ENCODE measurements at places on chromosomes 6 and 20.

DNA sequence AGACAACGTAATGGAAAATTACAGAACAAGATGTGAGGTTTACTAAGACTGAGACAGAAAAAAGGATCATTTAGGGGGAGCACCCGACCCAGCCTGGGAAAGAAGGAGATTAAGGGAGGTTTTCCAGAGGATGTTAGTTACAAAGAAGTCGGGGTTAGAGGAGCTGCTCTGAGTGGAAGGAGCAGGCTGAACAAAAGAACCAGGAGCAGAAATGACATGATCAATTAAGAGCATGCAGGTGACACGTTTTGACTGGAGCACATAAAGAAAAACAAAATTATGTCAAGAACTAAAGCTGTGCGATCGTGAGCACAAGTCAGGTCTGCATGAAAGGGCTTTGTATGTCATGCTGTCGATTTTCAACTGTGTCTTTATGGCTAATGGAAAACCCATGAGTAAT is 417.3 kb upstream of the MARCKS start:
- no peak for DNase-seq

GRCh38 chr20:9078826-9079731 is 10.2 kb downstream of the PLCB4 start:
- no peak for DNase-seq

GRCh38 chr6:89002523-89002922 is 39.1 kb upstream of the RNGTT start:
- DNase-seq, result no peak

DNA sequence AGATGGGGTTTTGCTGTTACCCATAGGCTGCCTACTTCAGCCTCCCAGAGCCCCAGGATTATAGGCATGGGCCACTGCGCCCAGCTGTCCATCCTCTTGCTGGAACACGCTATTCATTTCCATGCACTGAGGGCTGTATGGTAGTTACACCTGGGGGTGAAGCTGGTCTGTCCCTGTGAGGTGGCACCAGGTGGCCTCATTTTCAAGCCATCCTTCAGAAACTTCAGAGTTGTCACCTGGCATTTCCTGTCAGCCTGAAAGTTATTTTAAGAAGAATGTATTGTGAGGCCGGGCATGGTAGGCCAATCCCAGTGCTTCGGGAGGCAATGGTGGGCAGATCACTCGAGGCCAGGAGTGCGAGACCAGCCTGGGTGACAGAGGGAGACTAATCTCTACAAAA is 147.6 kb downstream of the DTNBP1 start:
- no peak for DNase-seq

DNA sequence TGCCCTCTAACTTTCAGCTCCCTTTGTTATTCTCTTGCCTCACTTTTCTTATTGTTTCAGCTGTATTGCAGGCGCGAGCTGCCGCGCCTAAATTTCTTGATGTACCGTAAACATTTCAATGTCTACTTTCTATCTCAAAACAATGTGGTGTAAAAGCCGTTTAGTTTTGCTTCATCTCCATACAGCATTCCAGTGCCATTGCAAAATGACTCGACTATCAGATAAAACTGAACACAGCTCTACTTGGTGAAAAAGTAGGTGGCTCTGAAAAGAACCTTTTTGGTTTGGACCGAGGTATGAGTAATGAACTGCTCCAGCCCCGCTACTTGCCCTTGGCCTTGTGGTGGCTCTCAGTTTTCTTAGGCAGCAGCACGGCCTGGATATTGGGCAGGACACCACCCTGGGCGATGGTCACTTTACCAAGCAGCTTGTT is 74.6 kb downstream of the OR2B2 start:
- no peak for DNase-seq

- DNase-seq, result no peak
Observed at GRCh38 chr20:19027971-19028370, 184.5 kb upstream of the SLC24A3 start.

DNA sequence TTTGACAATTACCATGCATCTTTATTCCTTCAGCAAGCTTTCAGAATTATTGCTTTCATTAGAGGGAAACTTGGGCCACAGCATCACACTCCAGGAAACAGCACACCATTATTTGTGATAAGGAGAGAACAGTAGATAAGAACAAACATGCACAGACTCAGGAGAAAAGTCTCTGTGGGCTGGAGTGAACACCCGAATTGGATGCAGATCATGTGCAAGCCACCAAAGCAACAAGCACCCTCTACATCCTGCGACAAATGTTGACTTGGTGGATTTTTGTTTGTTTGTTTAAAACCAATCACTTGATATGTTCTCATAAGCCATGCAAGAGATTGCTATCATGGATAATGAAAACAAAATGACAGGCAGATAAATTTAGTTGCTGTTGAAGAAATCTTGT is 67.7 kb upstream of the ZFP64 start:
- peak; percentile 35 for DNase-seq

DNA sequence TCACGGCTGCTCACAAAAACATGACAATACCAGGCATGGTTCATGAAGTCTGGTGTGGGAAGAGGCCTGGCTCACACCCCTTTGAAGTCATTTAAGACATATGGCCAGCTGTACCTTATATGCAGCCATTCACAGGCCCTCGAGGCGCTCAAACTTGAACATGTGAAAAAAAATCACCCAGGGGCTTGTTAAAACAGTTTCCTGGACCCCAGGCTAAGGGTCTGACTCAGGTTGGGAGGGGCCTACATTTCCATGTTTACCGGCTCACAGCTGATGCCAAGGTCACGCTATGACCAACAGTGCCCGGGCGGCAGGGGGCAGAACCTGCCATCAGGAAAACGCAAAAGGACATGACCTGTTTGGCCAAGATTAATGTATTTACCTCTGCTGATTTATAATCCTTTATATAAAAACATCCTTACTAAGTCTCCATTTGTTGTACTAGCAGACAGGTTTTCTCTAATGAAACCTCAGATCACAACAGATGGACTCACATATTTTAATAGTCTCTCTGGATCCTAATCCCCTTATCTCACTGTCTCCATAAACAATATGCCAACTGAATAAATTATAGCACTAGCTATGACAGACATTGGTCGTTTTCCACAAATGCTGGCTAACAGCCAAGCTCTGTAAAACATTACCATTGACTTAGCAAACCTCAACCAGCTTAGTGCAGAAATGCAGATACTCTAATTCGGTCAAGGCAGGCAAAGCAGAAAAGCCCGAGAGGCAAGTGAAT is 19.9 kb downstream of the EZR start:
- DNase-seq, result peak; percentile 27

DNA sequence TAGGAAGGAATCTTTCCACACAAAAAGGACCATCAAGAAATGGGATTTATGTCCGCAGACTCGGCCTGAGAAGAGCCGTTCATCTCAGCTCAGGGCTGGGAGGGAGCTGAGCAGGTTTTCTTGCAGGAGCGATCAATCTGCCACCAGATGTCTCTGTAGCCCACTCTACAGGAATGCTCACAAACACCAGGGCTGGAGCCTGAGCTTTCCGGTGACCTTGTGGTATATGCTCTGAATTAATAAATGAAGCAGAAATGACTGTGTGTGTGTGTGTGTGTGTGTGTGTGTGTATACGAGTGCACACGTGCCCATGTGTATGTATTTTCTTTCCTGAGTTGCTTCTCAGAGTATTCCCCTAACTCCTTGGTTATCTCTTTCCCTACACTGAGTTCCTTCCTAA is 12.0 kb downstream of the CD83 start:
- peak; percentile 74 for DNase-seq

GRCh38 chr6:47130086-47130485 is 88.0 kb upstream of the ADGRF1 start:
- DNase-seq, result no peak

- DNase-seq, result peak; percentile 72
Observed at GRCh38 chr6:57303931-57304681, 13.3 kb upstream of the PRIM2 start.

DNA sequence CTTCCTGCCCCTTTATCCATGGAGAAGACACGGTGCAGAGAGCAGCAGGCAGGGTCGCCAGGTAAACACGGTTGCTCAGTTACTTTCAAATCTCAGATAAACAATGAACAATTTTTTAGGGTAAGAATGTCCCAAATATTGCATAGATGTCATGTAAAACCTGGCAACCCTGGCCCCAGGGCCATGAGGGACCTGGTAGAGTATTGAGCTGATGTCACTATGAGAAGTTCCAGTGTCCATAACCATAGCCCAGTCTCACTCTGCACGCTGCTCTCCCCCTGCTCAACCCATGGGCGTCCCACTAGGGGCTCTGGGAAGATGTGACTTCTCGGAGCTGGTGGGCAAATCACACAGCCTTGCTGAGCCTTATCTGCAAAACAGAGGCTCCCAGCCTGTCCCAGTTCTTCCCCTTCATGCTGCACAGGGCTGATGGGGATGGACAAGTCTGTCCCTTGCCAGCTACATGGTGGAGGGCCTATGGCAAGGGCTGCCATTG is 71.3 kb upstream of the TOP1 start:
- no peak for DNase-seq

- DNase-seq, result no peak
Observed at GRCh38 chr20:54556406-54556805, 81.0 kb downstream of the DOK5 start.

- DNase-seq, result no peak
Observed at GRCh38 chr6:26142026-26142425, 54.8 kb downstream of the HFE start.

GRCh38 chr6:14210077-14210476 is 92.5 kb downstream of the CD83 start:
- DNase-seq, result peak; percentile 41

DNA sequence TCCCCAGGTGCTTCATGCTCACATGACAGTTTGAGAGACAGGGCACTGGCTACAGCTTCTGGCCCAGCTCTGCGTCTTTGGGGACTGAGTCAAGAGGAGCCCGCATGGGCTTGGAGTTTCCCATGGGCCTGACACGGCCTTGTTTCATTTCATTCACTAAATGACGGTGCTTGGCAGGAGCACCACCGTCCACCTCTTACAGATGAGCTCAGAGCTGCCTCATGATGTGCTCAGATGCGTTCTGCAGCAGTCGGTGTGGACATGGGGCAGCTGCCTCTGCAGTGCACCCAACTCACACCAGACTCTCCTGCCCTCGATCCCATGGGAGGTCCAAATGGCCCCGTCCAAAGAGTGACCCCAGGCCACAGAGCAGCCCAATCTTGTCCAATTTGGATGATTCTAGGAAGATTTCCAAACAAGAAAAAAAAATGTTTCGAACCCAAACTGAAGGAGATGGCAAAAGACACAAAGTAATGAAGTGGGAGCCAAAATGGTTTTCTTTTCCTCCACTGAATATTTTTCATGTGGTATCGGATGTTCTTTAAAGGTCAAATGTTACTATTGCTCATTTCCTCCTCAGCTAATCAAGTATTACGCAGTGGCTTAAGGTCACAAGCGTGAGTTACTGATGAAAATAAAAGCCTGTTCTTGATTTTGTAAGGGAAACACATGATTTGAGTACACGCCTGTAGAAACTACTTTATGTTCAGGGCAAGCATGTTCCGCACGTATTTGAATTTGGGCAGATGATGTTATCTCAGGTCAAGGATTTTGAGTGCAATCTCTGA is 524.2 kb downstream of the CDH26 start:
- DNase-seq, result no peak

DNA sequence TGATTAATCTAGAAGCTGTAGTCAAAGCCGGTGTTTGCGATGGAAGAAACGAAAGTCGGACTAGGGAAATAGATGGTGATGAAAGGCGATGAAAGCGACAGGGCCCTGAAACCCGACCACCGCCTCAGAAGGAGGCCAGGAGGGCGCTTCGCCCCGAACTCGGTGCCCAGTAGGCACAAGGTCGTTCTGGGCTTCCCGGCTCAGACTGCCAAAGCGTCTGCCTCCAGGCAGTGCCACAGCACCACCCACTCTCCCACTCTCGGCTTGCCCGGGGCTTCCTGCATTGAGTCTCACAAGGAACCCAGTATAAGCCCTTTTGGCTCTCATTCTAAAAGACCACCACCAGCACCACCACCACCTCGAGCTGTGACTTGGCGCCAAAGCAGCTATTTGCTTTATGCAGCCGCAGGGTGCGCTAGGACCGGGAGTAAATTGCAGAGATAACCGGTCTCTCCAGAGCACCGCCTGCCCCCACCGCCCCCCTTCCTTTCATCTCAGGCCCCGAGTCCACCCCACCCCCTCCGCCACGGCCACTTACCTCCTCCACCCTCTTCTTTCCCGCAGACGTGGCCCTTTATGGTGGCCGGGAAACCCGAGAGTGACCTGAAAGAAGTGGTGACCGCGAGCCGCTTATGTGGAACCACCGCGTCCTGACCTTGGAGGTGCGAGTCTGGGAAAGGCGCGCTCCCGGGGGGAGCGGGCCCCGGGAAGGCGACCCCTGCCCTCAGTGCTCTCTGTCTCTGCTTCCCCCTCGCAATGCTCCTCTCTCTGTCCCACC is 2.4 kb downstream of the TCF21 start:
- no peak for DNase-seq

DNA sequence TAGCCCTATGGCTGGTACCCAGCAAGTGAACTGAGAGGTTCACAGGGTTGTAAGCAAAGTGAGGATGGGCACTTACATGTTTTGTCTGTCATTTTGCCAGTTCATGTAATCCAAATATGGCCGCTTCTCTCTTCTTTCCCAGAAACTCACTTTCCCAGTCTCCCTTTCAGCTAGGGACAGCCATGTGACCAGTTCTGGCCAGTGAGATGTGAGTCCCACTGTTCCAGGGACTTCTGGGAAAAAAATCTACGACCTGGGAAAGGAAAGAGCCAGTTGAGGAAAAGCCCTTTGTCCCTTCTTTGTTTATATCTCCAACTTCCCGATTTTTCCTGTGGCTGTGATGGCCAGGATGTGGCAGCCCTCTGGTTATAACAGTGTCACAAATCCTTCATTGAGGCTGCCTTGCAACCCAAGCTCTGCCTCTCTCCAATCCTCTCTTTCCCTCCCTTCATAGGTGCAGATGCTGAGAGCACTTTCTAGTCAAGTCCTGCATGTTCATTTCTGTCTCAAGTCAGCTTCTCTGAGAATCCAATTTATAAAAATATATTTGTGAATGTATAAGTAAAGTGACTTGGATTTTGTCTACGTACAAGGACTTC is 148.6 kb upstream of the ZFP64 start:
- DNase-seq, result peak; percentile 84

GRCh38 chr20:62676976-62677375 is 31.7 kb upstream of the NTSR1 start:
- no peak for DNase-seq

DNA sequence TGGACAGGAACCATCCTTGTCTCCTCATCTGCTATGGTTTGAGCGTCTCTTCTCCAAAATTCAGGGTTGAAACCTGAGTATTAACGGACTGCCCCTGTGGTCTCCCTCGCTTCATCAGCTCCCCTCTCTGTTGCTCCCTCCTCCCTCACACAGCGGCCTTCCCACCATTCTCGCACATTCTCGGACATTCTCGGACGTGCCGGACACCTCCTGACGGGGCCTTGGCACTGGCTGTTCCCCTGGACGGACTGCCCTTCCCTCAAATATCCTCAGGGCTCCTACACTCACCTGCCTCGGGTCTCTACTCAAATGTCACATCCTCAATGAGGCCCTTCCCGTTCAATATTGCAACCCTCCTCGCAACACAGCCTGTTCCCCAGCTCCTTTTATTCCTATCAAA is 115.8 kb downstream of the TBC1D7 start:
- DNase-seq, result no peak

GRCh38 chr6:111423960-111424846 is 58.8 kb downstream of the REV3L start:
- DNase-seq, result peak; percentile 17

GRCh38 chr6:137823826-137824555 is 43.1 kb upstream of the TNFAIP3 start:
- no peak for DNase-seq

GRCh38 chr6:127484212-127484863 is 25.1 kb upstream of the KIAA0408 start:
- DNase-seq, result no peak
